MCF 10A (cell line): ENCODE measurements at places on chromosomes 11 and 22.

- no peak for DNase-seq
- H3K27me3 ChIP-seq, result no peaks in the 10 kb centered on the region
- H3K4me3 ChIP-seq, result no peak overlapping the region
- H3K4me1 ChIP-seq, result no peaks in the 10 kb centered on the region
- no peak overlapping the region for H3K27ac ChIP-seq
These were observed 4.7 kb upstream of the HBE1 start for GRCh38 chr11:5274395-5274794.

DNA sequence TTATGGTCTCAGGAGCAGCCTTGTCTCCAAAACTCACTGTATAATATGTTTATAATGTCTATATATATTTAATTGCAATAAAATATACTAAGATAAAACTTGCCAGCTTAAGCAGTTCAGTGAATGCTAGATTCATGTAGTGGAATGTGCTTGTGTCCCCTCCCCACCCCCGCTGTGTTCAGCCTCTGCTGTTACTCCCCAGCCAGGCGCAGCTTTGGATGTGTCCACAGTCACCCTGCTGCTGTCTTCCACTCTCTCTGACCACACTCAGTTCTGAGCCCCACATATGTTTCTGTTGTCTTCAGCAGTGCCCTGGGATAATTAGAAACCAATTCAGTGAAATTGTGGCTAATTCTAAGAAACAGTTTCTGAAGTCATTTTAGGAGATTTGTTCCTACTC, 52.2 kb downstream of the PPFIA1 start:
- H3K4me1 ChIP-seq, result peaks cover 8% of the 10 kb centered on the region
- H3K27me3 ChIP-seq, result no peaks in the 10 kb centered on the region

DNA sequence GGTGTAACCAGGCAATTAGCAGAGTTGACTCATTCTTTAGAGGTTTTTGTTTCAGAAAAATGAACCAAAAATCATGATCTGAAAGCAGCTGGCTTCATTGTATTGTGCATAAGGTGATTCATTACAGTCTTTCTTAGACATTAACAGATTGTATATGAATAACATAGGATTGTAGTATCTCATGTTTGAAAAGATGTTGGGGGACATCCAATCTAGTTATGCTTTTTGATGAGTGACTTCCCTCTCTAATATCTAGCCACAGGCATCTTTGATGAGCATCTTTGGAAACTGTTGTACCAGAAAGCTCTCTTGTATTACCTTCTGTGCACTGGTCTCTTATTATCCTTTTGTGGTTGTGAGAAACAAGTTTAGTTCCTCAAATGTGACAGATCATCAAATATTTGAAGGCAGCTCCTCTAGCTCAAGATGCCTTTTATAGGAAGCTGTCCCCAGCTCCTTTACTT, 8.3 kb downstream of the GRK3 start:
- no peak overlapping the region for H3K4me3 ChIP-seq
- no peaks in the 10 kb centered on the region for H3K27me3 ChIP-seq
- no peak for DNase-seq
- no peak overlapping the region for H3K27ac ChIP-seq
- H3K36me3 ChIP-seq, result peaks cover 6% of the 10 kb centered on the region

- H3K27me3 ChIP-seq, result no peaks in the 10 kb centered on the region
- H3K4me1 ChIP-seq, result no peaks in the 10 kb centered on the region
- no peak overlapping the region for H3K4me3 ChIP-seq
- no peaks in the 10 kb centered on the region for H3K36me3 ChIP-seq
- no peak for DNase-seq
These were observed 493.9 kb upstream of the B3GAT1 start for GRCh38 chr11:134905928-134906327.

DNA sequence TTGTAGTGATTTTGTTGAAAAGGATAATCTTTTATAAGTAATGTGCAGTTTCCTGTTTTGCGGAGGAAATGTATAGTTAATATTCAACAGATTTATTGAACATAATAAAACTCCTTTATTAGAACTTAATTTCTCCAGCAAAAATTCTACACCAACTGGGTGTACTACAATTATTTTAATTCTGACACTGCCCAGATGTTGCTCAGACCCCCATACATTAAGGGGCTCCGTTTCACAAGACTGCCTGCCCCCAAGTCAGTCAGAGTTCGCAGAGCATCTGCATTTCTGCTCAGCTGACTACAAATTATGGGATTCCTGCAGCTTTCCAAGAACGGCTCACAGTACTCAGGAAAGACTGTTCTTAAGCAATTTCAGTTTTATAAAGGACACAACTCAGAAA, 6.2 kb downstream of the CEP57 start:
- DNase-seq, result no peak
- H3K4me1 ChIP-seq, result peaks cover 17% of the 10 kb centered on the region
- H3K27me3 ChIP-seq, result no peaks in the 10 kb centered on the region

GRCh38 chr11:68857037-68857586, 15.4 kb upstream of the CPT1A start:
- H3K27ac ChIP-seq, result peak overlapping the region; percentile 68
- H3K4me3 ChIP-seq, result no peak overlapping the region
- H3K36me3 ChIP-seq, result no peaks in the 10 kb centered on the region
- H3K4me1 ChIP-seq, result peaks cover 11% of the 10 kb centered on the region
- no peak for DNase-seq

DNA sequence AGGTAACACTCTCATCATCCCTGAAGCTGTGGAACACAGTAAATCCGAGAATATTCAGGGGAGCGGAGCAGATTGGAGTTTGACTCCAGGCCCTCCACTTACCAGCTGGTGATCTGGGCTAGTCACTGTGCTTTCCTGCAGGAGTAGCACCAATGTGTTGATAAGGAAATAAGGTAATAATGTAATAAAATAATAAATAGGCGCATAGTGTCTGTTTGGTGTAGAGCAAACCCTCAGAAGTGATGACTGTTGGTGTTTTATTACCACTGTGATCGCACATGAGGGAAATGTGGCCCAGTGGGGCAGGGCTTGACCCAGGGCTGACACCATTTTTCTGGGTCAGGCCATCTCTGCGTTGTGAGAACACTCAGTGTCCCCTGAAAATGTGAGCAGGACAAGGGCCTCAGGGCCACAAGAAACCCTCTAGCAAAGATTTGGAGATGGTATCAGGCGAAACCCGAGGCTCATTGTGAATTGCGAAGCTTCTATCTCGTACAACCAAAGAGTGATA, 563.9 kb upstream of the B3GAT1 start:
- no peak overlapping the region for H3K27ac ChIP-seq
- no peak overlapping the region for H3K4me3 ChIP-seq
- H3K27me3 ChIP-seq, result no peaks in the 10 kb centered on the region
- no peak for DNase-seq
- no peaks in the 10 kb centered on the region for H3K4me1 ChIP-seq

DNA sequence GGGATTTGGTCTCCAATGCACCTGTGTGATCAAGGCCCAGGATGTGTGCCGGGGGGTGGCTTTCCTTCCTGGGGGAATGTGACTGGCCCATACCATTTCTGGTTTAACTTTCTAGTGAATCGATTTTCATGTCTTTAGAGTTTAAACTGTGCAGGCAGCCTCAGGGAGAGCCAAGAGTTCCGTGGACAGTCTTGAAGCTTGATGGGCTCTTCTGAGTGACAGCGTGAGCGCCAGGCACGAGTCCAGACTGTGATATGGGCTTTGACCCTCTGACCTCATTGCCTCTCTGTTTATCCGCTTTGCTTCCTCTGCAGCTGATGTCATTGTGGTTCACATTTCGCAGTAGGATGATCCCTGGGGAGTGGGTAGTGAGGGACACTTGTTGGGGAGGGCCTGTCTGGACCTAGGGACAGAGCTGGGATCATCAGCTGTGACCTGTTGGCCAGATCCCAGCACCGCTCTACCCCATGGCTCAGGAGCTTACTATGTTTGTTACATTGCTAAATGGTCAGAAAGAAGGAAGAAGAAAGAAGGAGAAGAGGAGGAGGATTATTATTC, 80.6 kb upstream of the CLDN5 start:
- H3K27me3 ChIP-seq, result no peaks in the 10 kb centered on the region
- H3K27ac ChIP-seq, result no peak overlapping the region
- H3K4me3 ChIP-seq, result no peak overlapping the region
- peaks cover 7% of the 10 kb centered on the region for H3K36me3 ChIP-seq
- no peak for DNase-seq

- H3K4me1 ChIP-seq, result peaks cover 17% of the 10 kb centered on the region
- no peaks in the 10 kb centered on the region for H3K27me3 ChIP-seq
- H3K36me3 ChIP-seq, result no peaks in the 10 kb centered on the region
- no peak for DNase-seq
- H3K4me3 ChIP-seq, result no peak overlapping the region
These were observed 11.7 kb upstream of the MPEG1 start for GRCh38 chr11:59224351-59224928.

- no peaks in the 10 kb centered on the region for H3K36me3 ChIP-seq
- H3K27me3 ChIP-seq, result peaks cover 54% of the 10 kb centered on the region
- no peaks in the 10 kb centered on the region for H3K4me1 ChIP-seq
- H3K4me3 ChIP-seq, result no peak overlapping the region
- DNase-seq, result no peak
- no peak overlapping the region for H3K27ac ChIP-seq
These were observed 35.3 kb downstream of the MAP6 start for GRCh38 chr11:75633409-75634066.

DNA sequence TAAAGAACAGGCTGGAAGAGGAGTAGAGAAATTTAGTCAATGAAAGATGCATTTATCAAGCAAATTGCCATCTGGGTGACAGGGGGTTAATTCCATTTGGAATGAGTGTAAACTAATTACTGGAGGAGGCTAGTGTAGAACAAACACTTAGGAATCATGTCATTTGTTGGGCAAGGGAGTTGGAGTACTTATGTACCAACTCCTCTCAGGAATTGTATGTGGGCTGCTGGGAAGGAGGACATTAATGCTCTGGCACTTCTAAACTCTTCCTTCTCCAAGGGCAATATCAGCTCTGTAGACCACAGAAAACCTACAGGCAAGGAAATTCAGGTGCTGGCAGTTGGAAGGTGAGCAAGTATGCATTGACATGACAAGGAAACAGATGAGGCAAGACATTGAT, 141.0 kb downstream of the MSANTD4 start:
- no peaks in the 10 kb centered on the region for H3K36me3 ChIP-seq
- H3K27me3 ChIP-seq, result no peaks in the 10 kb centered on the region
- H3K27ac ChIP-seq, result no peak overlapping the region
- no peak overlapping the region for H3K4me3 ChIP-seq

DNA sequence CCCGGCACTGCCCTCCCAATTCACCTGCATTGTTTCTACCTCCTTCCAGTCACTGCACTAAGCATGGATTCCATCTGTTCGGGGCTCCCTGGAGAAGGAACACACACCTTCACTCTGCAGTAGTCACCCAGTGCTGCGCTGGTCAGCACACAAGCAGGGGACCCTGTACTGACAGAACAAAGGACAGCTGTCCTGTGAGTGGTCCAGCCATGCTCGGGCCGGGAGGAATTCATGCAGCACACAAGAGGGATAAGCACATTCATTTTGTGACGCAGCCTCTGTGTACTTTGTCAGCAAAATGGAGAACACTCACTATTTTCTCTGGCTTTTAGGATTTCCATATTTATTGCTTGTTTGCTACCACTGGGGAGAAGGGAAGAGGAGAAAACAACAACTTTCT, 167.3 kb downstream of the NTM start:
- H3K4me1 ChIP-seq, result no peaks in the 10 kb centered on the region
- no peaks in the 10 kb centered on the region for H3K27me3 ChIP-seq
- no peaks in the 10 kb centered on the region for H3K36me3 ChIP-seq

- H3K27me3 ChIP-seq, result no peaks in the 10 kb centered on the region
- H3K4me1 ChIP-seq, result peaks cover 15% of the 10 kb centered on the region
- H3K36me3 ChIP-seq, result no peaks in the 10 kb centered on the region
- H3K27ac ChIP-seq, result no peak overlapping the region
- no peak overlapping the region for H3K4me3 ChIP-seq
These were observed 79.6 kb downstream of the BBOX1 start for GRCh38 chr11:27120211-27120610.

DNA sequence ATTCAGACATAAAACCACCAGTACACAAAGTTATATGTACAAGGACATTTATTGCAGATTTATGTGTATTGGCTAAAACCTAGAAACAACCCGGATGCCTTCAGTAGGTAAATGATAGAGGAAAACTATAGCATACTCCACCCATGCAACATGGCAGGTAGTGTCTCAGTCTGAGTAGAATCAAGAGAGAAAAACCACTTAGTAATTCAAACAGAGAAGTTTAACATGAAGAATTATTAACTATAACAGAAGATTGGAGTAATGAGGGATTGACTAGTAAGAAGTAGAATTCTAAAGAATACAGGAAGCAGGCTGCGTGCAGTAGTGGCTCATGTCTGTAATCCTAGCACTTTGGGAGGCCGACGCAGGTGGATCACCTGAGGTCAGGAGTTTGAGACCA, 16.2 kb upstream of the SPTY2D1 start:
- peaks cover 6% of the 10 kb centered on the region for H3K36me3 ChIP-seq
- no peaks in the 10 kb centered on the region for H3K4me1 ChIP-seq
- no peak overlapping the region for H3K27ac ChIP-seq
- H3K27me3 ChIP-seq, result no peaks in the 10 kb centered on the region
- H3K4me3 ChIP-seq, result no peak overlapping the region

- no peak overlapping the region for H3K27ac ChIP-seq
- DNase-seq, result peak; percentile 43
- peaks cover 11% of the 10 kb centered on the region for H3K27me3 ChIP-seq
- H3K36me3 ChIP-seq, result no peaks in the 10 kb centered on the region
These were observed 30.5 kb upstream of the PHOX2A start for GRCh38 chr11:72274435-72274834.

DNA sequence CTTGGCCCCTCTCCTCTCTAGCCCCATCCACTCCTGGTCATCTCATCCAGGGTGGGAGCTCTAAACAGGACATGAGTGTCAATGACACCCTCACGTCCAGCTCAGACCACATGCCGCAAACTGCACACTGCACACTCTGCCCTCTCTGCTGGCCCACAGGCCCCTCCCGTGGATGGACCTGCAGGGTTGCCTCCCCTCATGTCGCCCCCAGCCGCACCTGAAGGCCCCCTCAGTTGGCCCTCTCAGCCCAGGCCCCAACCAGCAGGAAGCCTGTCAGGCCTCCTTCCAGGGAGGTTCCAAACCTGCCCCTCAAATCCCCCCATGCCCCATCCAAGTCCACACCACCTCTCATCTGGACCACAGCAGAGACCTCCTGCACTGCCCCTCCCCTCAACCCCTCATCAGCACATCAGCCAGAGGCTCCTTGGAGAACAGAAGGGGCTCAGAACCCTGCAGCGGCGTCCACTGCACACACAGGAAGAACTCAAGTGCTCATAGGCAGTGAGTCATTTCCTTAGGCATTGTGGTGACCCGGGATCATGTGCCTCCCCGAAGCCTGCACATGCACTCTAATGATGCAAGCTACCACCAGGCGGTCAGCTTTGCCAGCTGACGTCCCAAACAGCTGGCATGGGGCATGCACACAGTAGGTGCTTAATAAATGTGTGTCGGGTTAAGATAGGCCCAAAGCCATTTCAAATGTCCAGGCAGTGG, 12.9 kb upstream of the CDKN1C start:
- peak overlapping the region; percentile 68 for H3K4me3 ChIP-seq
- peaks cover 34% of the 10 kb centered on the region for H3K4me1 ChIP-seq
- H3K27me3 ChIP-seq, result no peaks in the 10 kb centered on the region
- peak overlapping the region; percentile 96 for H3K27ac ChIP-seq
- peak; percentile 90 for DNase-seq

DNA sequence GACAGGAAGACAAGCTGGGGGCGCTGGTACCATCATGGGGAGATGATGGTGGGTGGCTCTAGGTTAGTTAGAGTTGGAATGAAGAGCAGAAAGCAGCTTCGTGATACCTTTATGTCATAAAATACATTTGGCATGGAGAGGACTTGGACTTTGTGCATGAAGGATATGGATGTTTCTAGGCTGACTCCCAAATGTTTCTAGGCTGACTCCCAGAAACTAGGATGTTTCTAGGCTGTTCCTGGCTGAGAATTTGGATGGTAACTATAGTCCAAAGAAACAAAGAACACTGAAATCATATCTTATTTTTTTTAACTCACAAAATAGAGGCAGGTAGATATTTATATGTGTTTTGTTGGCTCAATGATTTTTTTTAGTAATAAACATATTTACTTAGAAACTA, 89.4 kb upstream of the VPREB1 start:
- DNase-seq, result no peak
- no peaks in the 10 kb centered on the region for H3K4me1 ChIP-seq
- H3K27me3 ChIP-seq, result peaks cover 48% of the 10 kb centered on the region
- no peak overlapping the region for H3K27ac ChIP-seq
- no peak overlapping the region for H3K4me3 ChIP-seq
- H3K36me3 ChIP-seq, result no peaks in the 10 kb centered on the region
